IPS-NIHi11 (cell line): ENCODE measurements at places on chromosomes 12 and 14.

DNA sequence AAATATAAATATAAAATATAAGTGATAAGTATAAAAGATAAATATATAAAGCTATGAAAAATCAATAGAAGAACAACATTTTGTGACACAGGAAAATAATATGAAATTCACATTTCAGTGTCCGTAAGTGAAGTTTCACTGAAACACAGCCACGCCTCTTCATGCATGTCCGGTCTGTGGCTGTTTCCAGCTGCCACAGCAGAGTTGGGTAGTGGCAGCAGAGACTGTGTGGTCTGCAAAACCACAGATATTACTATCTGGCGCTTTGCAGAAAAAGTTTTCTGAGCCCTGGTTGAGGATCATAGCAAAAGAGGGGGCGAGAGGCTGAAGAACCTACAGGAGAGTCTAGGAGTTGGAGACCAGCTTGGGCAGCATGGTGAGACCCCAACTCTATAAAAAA lies 780 bp downstream of the SERPINA4 start:
- no peak for DNase-seq

DNA sequence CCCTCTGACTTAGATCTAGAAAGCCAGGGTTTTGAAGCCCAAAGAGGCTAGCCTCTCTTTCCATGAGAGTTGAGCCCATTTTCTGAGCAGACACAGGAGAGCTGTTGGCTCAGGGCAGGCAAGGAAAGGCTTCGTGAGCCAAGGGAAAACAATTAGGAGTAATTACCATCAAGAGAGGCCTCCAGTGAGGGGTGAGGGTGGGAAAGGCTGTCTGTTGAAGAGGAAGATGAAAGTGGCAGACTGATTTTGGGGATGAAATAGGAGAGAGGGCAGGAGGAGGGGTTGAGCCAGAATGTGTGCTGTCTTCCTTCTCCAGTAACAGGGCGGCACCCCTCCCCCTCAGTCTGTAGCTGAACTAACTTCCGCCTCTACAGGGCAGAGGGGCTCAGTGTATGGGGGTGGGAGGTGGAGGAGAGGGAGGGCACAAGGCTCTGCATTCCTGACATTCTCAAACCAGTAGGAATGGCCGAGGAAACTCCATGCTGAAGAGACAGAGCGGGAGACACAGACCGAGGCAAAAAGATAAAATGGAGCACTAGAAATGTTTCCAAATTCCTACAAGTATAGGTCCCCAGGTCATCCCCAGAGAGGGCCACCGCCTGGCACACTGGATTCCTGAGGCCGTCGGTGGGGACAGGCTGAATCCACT lies 33.1 kb upstream of the COL2A1 start:
- DNase-seq: peak; percentile 87

DNA sequence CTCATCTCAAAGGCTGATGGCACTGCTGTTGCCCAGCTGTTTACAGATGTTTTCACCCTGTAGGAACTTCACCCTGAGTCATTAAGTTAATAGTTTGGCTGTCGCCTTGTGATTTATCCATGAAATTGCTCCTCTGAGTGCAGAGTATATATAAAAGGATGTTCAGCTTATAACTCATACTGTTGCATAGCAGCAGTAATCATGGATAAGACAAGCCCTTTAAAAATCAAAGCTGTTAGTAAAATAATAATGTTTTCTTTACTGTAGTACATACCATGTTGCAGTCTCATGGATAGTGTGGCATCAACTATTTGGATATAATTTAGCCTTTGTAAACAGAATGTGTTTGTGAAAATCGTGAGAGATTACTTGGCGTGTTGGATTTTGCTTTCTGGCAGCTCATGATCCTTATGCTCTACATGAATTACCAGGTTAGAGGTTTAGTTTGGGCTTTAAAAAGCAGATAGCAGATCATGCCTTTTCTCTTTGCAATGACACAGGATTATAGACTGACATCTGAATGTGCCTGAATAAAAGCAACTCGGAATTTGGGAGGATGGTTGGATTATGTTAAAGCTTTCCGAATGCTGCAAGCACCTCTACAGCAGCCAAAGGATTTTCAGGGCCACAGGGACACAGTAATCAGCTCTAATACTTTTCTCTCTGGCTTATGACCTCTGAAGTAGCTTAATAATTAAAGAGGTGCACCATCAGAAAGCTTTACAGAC lies 279.7 kb upstream of the ATP2B1 start:
- no peak for DNase-seq

GRCh38 chr12:112841906-112842305 lies 50.4 kb downstream of the RPH3A start:
- no peak for DNase-seq

- DNase-seq: no peak
Observed at GRCh38 chr12:127620735-127621355, 646.1 kb upstream of the TMEM132C start.

DNA sequence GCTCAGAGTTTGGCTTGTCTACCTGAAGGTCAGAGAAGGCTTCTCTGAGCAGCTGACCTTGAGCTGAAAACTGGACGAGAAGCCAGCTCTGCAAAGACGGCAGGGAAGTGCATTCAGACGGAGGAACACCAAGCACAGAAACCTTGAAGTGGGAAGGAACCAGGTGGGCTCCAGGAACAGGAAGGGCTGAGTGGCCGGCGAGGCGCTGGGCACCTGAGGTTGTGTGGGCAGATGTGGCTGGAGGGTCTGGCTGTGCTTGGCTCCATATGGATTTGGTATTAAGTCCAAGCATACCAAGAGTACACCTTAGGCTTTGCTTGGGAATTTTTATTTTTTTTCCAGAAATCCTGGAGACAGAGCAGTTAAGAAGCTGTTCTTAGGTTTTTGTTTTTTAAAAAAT lies 130.6 kb downstream of the SCARB1 start:
- DNase-seq: no peak

DNA sequence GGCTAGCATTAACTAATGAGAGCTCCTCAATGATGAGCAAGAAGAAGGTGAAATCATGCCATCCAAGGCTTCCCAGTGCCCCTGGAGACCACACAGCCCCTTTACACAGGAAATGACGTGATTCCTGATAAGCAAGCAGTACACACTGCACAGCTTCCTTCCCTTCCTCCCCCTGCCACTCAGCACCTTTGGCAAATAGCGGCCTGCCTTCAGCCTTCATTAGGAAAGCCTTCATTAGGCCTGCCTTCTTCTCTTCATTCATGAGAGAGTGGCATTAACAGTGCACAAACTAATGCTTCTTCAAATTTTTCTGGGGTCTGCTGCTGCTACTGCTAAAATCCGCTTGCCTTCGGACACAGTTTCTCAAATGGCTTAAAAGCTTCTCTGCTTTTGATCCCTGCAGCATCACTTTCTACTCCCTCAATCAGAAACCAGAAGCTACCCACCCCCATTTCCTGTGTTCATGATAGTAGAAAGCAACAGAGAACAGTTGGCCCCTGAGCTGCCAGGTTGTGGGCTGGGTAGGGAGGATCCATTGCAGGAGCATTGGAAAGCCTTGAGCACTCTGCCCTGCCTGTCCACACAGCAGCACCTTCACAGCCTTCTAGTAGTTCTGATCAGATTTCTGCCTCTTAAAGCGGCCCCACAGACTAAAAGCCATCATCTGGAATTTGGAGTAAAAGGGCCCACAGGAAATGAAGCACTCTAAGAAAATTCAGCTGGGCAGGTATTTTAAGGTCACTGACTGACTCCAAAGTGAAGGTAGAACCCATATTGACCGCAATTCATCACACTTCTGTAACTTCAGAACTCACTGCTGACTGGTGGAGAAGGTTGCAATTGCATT lies 103.8 kb upstream of the ETV6 start:
- DNase-seq: no peak

DNA sequence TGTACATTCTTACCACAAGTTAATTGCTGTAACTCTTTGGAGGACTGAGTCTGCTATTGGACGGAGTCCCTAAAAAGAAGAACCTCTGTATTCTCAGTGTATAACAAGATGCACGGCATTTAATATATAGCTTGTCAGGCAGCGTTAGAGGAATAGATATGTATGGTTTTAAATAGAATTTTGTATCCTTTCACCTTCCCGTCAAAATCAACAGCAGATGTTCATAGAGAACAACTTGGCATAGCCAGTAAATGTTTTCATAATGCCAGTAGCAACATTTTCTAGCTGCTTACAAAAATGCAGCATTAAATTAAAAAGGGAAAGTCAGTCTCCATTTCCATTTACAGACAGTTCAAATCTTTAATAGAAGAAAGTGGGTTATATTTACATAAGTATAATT lies 6.8 kb downstream of the SCYL2 start:
- DNase-seq: no peak

DNA sequence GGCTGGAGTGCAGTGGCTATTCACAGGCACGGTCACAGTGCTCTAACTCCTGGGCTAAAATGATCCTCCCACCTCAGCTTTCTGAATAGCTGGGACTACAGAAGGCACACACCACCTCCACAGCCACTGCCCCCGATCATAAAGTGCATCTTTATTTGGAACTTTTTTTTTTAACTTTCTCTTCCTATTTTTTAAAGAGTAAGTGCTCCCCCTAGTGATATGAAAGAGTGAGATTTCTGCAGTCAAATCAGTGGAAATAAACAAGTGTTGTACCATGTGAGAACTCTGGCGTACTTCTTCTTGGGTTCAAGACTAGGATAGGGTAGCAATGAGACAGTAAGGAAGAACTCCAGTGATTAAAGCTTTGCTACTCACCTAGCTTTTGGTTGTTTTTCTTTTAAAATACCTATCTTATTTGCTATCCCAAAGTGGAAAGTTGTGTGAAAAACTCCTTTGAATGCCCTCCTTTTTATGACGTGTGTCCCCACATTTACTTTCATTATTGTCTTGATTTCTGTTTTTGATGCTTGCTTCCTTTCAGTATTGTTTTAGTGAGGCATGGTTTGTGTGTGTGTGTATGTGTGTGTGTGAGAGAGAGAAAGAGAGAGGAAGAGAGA lies 6.6 kb downstream of the PPP4R4 start:
- peak; percentile 16 for DNase-seq

- no peak for DNase-seq
Observed at GRCh38 chr12:90423965-90424364, 531.0 kb downstream of the CCER1 start.

DNA sequence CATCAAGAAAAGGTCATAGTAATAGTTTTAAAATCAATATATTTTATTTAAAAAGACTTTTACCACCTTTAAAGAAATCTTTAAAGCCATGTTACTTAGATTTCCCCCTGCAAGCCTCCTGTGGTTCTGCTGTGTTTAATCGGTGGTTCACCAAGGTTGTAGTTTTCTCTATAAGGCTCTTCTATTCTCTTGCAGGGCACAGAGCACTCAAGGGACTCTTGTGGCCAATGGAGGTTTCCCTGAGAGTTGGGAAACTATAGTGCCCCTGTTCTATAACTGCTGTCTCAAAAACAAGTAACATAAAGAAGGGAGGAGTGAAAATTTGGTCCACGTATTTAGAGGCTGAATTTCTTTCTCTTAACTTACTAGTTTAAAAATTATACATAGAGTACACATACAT lies 25.0 kb downstream of the DACT1 start:
- no peak for DNase-seq

DNA sequence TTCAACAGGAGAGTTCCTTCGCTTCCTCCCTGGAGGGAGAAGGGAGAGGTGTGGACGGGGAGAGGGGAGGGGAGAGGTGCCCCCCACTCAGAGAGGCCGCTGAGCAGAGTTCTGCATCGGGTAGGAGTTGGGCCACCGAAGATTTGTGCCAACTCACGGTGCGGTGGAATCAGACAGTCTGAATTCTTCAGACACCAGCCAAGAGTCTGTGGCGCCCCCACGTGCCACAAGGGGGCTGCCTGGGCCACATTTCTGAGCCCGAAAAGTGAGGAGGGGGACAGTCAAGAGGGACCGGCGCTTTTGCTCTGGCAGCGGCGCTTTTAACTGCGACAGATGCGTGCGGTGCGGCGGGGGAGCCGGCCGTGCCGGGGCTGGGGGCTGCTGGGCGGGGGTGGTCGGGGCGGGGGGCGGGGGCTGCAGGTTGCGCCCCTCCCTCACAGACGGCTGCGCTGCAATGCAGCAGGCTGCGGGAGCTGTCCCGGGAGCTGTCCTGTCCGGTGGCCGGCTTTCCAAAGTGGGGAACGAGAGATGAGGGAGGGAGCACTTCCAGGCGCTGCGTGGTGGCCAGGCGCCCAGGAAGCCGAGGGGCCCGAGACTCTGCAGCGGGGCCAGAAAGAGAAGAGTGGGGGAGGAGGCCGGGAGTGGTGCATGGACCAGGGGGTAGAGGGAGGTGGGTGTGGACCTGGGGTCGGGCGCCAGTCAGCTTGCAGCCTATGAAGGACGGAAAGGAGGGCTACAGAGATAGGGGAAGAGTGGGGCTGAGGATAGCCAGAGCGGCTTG lies 975 bp upstream of the RTL1 start:
- peak; percentile 64 for DNase-seq

- DNase-seq: no peak
Observed at GRCh38 chr12:25245491-25245890, 5.2 kb downstream of the KRAS start.

DNA sequence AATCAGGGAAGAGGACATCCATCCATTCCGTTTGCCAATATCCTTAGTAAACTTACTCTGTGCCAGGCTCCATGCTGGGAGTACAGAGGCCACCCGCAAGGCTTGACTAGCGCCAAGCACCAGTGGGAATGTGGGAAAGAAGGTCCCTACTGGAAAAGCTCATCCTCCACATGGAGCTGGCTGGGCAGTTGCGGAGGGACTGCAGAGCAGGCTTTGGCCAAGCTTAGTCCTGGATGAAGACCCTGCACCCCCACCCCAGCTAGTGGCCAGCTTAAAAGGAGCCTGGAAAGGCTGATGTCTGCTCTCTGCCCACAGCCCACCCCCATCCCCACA lies 22.4 kb upstream of the EIF2B2 start:
- DNase-seq: no peak

DNA sequence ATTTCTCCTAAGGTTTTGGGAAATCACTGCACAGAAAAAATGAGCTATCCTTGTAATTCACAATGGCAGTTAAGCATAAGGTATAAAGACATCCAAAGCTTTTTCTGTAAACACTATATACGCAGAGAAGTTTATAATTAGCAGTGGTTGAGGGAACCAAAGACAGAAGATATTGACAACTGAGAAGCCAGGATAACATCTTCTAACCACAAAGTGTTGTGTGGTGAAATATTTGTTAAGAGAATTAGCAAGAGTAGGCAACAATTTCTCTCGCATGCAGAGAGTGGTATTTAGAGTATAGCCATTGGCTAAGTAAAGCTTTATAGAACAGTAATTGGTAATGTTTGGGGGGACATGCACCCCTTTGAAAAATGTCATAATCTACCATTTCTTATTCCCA lies 123.7 kb upstream of the USP15 start:
- DNase-seq: no peak

- DNase-seq: no peak
Observed at GRCh38 chr14:100436745-100437406, 113.7 kb downstream of the SLC25A47 start.
